ENCODE measurements at places on chromosomes 3 and 15.

GRCh38 chr3:173913397-173913796 is 515.9 kb downstream of the NLGN1 start:
- no peak for DNase-seq
- H3K27me3 ChIP-seq = no peaks in the 10 kb centered on the region
- no peaks in the 10 kb centered on the region for H3K4me1 ChIP-seq
- H3K27ac ChIP-seq = no peak overlapping the region

- H3K4me1 ChIP-seq = no peaks in the 10 kb centered on the region
- no peak overlapping the region for H3K27ac ChIP-seq
- no peaks in the 10 kb centered on the region for H3K36me3 ChIP-seq
- no peaks in the 10 kb centered on the region for H3K27me3 ChIP-seq
- DNase-seq = no peak
Measured at GRCh38 chr3:169203631-169204550, 459.6 kb downstream of the MECOM start.

- no peaks in the 10 kb centered on the region for H3K27me3 ChIP-seq
- H3K4me1 ChIP-seq = peaks cover 73% of the 10 kb centered on the region
Measured at GRCh38 chr3:31579828-31580227, 47.1 kb downstream of the STT3B start.

DNA sequence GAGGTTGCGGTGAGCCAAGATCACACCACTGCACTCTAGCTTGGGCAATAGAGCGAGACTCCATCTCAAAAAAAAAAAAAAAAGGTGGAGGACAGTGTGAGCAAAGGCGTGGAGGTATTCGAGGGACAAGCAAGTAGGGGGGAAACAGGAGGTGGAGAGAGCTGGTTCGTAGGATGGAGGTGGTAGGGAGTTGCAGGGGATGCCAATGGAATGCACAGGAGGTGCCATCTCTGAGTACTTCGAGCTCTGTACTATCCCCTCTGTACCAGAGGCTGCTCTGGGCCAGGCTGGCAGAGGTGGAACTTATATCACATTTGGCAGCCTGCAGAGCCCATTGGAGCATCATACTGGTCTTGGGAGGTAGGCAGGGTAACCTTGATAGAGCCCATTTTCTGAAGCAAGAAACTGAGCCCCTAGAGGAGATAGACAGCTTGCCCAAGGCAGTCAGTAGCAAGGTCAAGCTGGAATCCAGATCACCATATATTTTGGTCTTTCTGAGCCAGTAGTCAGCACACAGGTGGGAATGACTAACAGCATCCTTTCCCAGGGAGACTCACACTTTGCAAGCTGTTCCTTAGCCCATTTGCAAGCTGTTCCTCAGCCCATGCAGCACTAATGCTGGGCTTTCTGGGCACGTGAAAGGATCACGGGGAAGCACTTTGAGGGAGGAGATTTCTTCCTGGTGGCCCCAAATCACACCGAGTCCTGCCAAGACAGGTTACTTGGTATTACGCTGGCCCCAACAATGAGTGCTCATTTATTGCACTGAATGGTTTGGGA is 9.2 kb upstream of the CCDC33 start:
- H3K4me1 ChIP-seq = peaks cover 5% of the 10 kb centered on the region
- H3K36me3 ChIP-seq = no peaks in the 10 kb centered on the region
- H3K27ac ChIP-seq = peak overlapping the region; percentile 47
- DNase-seq = no peak
- no peak overlapping the region for H3K4me3 ChIP-seq

GRCh38 chr3:129366312-129366831 is 62.1 kb downstream of the EFCAB12 start:
- no peaks in the 10 kb centered on the region for H3K36me3 ChIP-seq
- no peak overlapping the region for H3K27ac ChIP-seq
- H3K27me3 ChIP-seq = no peaks in the 10 kb centered on the region
- H3K4me3 ChIP-seq = no peak overlapping the region
- H3K4me1 ChIP-seq = no peaks in the 10 kb centered on the region

- no peak for DNase-seq
- H3K4me1 ChIP-seq = peaks cover 63% of the 10 kb centered on the region
- H3K36me3 ChIP-seq = peaks cover 2% of the 10 kb centered on the region
Measured at GRCh38 chr3:16978234-16978920, 93.6 kb downstream of the PLCL2 start.

GRCh38 chr3:73197187-73197586 is 135.7 kb downstream of the EBLN2 start:
- H3K27ac ChIP-seq = no peak overlapping the region
- H3K4me1 ChIP-seq = no peaks in the 10 kb centered on the region
- no peak for DNase-seq
- H3K4me3 ChIP-seq = no peak overlapping the region

DNA sequence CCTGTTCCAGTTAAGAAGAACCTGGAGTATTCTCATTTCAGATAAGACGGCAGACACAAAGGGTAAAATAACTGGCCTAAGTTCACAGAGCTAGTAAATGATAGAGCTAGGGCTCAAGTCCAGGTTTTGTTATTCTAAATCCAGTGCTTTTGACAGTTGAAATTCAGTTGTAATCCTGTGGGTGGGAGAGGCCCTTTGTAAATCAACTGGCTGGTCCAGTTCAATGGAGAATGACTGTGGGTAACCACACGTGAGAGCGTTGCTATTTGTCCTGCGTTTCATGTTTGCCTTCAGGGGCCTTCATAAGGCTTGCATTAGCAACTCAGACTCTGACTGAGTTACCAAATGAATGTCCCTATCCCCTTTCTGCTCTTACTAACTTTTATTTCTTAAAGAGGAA is 24.2 kb upstream of the CD96 start:
- H3K4me1 ChIP-seq = no peaks in the 10 kb centered on the region
- no peaks in the 10 kb centered on the region for H3K27me3 ChIP-seq
- no peaks in the 10 kb centered on the region for H3K36me3 ChIP-seq
- H3K4me3 ChIP-seq = no peak overlapping the region

DNA sequence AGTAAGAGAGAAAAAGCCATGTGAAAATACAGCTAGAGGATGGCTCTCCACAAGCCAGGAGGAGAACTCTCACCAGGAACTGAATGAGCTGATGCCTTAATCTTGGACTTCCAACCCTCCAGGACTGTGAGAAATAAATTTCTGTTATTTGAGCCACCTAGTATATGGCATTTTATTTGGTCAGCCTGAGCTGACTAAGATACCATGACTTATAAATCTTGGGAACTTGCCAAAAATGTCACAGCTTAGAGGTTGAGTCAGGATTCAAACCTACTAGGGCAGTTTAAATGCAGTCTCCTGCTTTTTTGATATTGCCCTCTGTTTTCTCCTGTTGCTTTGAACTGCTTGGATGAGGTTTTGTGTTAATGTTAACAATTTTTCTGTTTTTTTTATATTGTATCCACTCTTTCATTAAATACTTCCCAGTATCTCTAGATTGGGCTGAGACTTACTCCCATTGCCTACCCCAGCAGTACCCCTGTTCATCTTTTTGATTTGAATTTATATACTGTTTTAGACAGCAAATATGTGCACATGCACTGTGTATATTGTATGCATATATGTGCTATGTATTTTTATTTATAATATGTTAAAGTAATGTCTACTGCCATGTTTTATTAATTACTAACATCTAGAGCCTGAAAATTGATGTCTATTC is 1223.2 kb downstream of the OTOL1 start:
- no peak for DNase-seq
- no peaks in the 10 kb centered on the region for H3K4me1 ChIP-seq
- H3K27ac ChIP-seq = no peak overlapping the region
- no peaks in the 10 kb centered on the region for H3K27me3 ChIP-seq
- H3K4me3 ChIP-seq = no peak overlapping the region

- no peaks in the 10 kb centered on the region for H3K36me3 ChIP-seq
- peaks cover 4% of the 10 kb centered on the region for H3K4me1 ChIP-seq
- no peak overlapping the region for H3K4me3 ChIP-seq
- H3K27ac ChIP-seq = no peak overlapping the region
- H3K27me3 ChIP-seq = no peaks in the 10 kb centered on the region
- no peak for DNase-seq
Measured at GRCh38 chr3:30195352-30195751, 411.0 kb upstream of the TGFBR2 start.

GRCh38 chr15:84944861-84945260 is 36.8 kb upstream of the PDE8A start:
- no peak for DNase-seq
- no peaks in the 10 kb centered on the region for H3K36me3 ChIP-seq
- H3K27me3 ChIP-seq = no peaks in the 10 kb centered on the region
- H3K27ac ChIP-seq = no peak overlapping the region
- no peak overlapping the region for H3K4me3 ChIP-seq

DNA sequence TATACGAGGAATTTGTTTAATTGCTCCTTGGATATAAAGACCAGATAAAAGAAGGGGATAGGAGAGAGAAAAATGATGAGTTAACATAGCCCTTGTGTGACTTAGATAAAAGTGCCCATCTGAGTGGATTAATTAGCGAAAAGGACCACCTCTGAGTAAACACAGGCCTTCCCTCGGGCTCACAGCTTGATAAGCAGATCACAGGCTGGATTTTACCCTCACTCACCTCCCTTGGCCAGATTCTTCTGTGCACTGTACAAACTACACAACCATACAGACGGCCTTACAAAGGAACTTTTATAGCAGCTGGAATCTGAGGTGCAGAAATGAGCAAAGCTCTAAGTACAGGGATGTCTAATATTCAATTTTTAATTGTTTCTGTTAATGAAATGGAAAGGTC is 112.4 kb upstream of the STT3B start:
- no peaks in the 10 kb centered on the region for H3K36me3 ChIP-seq
- H3K4me3 ChIP-seq = no peak overlapping the region
- no peak overlapping the region for H3K27ac ChIP-seq

- no peak overlapping the region for H3K4me3 ChIP-seq
- H3K27ac ChIP-seq = no peak overlapping the region
- H3K27me3 ChIP-seq = no peaks in the 10 kb centered on the region
- no peaks in the 10 kb centered on the region for H3K36me3 ChIP-seq
Measured at GRCh38 chr3:29412110-29412509, 131.2 kb downstream of the RBMS3 start.

GRCh38 chr3:171890398-171890797 is 47.2 kb downstream of the TMEM212 start:
- peaks cover 21% of the 10 kb centered on the region for H3K27me3 ChIP-seq
- no peaks in the 10 kb centered on the region for H3K36me3 ChIP-seq
- no peak for DNase-seq
- H3K4me3 ChIP-seq = no peak overlapping the region

GRCh38 chr3:161296814-161297213 is 74.5 kb downstream of the SPTSSB start:
- H3K27ac ChIP-seq = no peak overlapping the region
- H3K36me3 ChIP-seq = peaks cover 21% of the 10 kb centered on the region
- no peaks in the 10 kb centered on the region for H3K27me3 ChIP-seq
- H3K4me1 ChIP-seq = no peaks in the 10 kb centered on the region

Measured in activated T-cell treated with anti-CD3 and anti-CD28 coated beads, Interleukin-2, amount 50 U/mL, for 24 hours (primary cell).